T-helper 2 cell (primary cell): ENCODE measurements at places on chromosomes 7 and 10.

GRCh38 chr7:11373546-11374142 is 400.0 kb downstream of the PHF14 start:
- no peak for DNase-seq

- DNase-seq = no peak
Observed at GRCh38 chr7:5795752-5796475, 14.5 kb upstream of the RNF216 start.

GRCh38 chr7:1536743-1537534 is 6.4 kb downstream of the MAFK start:
- no peak for DNase-seq

DNA sequence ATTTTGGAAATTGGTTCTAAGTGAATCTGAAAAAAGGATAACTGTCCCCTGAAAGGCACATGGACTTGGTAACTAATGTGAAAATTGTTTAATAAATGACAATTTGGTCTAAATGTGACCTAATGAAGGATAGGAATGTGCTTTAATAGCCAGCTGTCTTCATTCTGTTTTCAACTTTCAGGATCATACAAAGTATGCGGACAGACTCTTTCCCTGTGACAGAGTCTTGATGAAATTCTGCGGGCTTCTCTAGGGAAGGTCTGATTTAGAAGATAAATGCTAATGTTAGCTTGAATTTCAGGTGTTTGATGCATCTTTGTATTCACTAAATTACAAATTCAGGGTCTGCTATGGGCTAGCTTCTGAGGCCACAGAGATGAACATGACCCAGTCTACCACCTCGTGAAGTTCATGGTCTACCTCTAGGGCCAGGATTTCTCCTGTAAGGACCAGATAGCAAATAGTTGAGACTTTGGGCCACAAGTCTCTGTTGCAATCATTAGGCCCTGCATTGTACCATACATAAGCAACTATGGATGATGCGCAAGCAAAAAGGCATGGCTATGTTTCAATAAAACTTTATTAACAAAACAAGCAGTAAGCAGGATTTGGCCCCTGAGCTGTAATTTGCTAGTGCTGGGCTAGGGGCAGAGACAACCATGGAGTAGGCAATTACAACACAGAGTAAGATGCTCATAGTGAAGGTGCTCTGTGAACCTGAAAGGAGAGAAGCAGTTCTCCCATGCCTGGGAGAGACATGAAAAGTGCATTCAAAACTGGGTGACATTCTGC is 368.6 kb downstream of the INHBA start:
- DNase-seq = no peak
